ENCODE measurements at places on chromosomes 6 and 20. TPM values are rescaled to one million over a fixed set of nuclear protein-coding genes. Genes with fewer than 3 reads are reported as not detected.

DNA sequence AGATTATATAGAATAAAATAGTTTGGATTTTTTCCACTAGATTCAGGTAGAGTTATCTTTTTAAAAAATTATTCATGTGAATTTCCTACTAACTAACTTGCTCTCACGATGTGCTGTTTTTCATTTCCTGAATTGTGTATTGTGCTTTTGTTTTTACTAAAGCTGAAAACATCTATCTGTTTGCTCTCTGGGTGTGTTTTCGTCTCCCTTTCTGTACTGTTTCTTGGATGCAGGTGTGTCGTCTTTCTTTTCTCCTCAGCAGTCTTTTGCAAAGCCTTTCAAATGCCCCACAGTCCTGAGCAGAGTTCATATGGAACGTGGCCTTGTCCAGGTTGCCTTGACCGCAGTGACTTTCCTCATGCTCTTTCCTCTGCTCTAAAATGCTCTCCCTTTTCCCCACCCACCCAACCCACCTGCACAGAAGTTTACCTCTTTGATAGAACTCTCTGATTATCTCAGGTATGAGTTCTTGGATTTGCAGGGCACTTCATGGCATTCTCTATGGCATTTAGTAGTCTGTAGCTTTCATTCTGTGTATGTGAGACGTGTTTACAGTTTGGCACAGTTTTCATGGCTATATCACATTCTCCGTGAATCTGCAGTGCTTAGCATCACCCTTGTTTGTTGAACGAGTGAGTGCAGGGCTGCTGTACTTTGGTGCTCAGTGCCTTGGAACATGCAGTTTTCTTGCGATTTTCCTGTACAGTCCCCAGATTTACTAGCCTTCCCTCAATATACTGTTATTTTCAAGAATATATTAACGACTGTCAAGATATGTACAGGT is 77.1 kb downstream of the FARS2 start:
- no peak for DNase-seq

CPNE5 gene
- total RNA-seq, result 25.7 TPM

DNA sequence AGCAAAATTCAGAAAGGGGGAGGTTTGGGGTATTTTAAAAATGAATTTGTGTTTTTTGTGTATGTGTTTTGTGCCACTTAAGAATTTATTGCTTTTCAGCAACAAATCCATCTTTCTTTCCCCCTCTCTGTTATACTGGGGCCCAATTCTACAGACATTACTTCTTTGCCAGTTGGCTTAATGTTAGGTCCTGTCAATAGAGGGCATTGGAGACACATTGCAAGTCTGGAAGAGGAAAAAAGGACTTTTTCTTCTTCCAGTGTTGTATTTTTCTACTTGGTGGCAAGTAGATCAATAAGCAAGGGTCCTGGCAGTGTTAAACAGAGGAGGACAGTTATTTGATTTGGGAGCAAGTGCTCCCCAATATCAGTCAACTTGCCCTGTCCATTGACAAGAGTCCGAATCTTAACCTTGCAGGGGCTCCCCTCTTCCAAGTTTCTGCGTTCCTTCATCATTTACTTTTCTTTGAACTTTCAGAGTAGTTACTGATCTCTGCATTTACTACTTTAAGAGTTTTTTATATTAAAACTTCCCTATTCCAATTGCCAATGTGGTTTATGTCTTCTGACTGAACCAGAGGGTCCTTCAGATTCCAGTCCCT is 23.4 kb downstream of the SCML4 start:
- no peak for DNase-seq

- no peak for DNase-seq
These were observed 34.8 kb downstream of the MYLIP start for GRCh38 chr6:16163535-16164300.

SLC24A3 gene
- 0.18 TPM for total RNA-seq

- DNase-seq, result no peak
These were observed 7.1 kb upstream of the ARMC12 start for GRCh38 chr6:35729722-35730121.

DNA sequence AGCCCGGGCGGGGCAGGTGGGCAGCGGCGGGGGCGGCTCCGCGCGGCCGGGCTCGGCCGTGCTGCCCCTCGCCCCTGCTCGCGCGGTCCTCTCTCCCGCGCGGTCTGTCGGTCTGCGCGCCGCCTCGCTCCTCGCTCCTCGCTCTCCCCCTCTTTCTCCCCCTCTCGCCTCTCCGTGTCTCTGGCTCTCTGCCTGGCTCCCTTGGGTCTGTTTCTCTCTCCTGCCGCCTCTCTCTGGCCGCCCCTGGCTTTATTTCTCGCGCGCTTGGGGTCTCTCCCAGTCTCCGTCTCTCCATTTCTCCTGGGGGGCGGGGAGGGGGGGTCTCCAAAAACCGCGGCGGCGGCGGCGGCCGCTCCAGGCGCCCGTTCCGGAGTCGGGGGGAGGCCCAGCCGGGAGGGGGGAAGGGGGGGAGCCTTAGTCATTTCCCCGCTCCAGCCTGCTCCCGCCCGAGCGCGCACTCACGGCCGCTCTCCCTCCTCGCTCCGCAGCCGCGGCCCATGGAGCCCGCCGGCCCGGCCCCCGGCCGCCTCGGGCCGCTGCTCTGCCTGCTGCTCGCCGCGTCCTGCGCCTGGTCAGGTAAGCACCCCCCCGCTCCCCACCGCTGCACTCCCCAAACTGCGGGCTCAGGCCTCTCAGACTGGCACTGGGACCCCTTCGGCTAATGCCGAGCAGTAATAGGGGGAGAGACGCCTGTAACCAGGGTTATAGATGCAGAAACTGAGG is at the start of gene SIRPA:
Gene SIRPA, plus strand, starts transcription at position 457 of the 723 bp plus-strand sequence. Its CDS starts 41 bp downstream, at position 498.
- DNase-seq, result no peak

DNA sequence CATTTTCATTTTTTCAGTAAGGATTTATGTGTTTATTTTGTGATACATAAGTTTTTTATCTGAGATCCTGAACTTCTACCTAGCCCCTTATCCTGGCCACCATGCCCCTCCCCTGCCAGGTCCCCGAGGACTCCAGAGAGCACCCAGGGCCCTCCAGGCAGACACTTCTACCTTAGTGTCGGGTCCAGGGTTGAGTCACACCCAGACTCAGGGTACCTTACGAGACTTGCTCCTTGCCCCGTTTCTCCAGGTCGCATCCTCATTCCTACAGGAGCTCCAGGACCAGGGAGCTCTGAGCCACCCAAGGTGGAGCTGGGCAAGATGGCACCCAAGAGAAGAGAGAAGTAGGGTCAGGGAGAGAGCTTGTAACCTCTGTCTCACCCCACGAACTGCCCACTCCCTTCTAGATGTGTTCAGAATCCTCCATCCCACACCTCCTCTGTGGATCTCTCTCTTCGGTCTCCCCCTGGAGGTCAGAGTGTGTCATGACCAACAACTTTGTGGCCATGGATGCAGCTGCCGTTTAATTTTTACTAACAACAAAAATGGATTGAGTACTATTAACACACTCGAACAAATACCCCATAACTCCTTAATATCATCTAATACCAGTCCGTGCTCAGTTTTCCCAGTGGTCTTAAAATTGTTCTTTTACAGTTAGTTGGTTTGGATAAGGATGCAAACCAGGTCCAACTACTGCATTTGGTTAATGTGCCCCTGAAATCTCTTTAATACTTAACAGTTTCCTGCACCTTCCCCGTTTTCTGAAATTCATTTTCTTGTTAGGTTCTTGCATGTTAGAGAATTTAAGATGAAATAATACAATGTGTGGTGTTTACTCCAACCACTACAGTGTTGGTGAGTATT is 130.6 kb upstream of the INSM1 start:
- DNase-seq, result no peak

DNA sequence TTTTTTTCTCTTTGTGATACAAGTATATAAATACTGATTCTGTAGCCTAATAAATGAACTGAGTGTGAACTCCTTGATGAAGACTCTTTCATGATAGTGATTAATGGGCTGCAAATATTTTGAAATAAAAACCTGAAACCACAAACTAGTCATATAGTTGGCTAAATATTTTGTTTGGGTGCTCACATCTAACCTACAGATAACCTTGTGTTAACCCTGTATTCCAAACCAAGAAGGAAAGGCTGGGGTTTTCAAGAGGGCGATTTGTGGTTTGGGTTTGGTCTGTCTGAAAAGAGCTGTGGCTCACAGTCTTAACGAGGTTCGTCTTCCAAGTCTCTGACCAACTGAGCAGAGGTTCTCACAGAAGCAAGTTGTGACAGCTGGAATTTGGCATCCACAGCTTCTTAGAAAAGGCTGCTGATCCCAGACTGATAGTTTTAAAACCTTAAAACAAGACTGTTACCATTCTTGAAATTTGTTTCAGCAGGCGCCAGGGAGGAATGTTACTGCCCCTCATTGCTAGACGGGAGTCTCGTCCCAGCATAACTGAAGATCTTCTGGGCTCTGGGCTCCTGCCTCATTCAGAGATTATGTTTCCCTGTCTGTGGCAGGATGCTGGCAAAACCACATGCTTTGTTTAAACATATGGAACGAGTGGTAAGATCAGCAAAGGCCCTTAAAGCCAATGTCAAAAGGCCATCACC is 736.4 kb upstream of the MARCKS start:
- DNase-seq, result no peak

DNA sequence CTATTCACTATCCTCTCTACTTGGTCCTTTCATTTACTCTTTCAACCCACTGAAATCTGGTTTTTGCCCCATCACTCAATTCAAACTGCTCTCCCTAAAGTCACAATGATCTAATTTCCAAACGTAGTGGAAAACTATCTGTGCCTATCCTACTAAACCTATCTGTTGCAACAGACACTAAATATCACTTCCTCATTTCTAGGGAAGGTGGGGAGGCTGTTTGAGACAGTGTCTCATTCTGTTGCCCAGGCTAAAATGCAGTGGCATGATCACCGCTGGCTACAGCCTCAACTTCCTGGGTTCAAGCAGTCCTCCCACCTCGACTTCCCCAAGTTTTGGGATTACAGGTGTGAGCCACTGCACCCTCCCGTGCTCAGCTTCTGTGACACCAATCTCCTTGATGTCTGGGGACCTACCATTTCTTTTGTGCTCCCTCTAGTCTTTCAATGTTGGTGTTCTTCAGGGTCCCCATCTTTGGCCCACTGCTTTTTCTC is 8.8 kb downstream of the RANBP9 start:
- DNase-seq, result no peak

All from glomerular endothelial cell (primary cell).